ENCODE measurements at places on chromosomes 5 and 9.
A peak's percentile ranks its signal among the peaks of the same experiment; 100 is the strongest.

- DNase-seq = no peak
Observed at GRCh38 chr9:133788819-133789717, 50.9 kb upstream of the SARDH start.

DNA sequence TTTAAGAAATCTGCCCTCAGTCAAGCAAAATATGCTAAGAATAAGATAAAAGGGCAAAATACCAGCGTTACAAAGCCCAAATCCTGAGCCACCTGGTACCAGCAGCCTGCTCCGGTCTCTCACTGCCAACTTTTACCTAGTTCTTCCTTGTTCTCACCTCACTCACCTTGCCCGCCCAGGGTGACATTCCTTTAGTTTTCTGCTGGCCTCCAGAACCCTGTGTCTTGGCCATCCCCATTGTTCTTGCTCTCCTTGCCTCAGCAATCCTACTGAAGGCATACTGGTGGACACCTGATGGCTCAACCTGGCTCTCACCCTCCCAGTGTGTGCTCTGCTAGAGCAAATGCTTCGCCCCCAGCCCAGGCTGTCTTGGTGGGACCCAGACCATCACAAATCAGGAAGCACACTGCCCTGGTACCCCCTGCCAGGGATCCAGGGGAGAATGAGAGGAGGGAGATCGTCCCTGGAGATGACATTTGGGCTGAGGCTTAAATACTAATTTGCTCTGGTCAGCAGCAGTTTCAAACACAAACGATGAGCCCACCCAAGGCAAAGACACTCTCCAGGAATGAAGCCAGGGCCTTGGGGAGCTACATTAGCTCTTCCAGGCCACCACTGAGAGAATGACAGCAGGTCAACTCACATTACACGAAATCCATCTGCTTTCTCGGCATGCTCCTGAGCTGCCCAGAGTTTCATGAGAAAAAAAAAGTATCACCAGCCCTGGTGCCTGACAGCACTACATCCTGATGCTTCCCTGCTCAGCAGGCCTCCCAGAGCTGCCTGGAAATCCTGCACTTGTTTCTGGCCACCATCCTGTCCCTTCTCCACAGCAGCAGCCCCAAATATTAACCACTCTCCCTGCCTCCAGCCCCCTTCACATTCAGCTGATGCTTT lies 12.2 kb upstream of the SEPTIN8 start:
- DNase-seq = no peak

DNA sequence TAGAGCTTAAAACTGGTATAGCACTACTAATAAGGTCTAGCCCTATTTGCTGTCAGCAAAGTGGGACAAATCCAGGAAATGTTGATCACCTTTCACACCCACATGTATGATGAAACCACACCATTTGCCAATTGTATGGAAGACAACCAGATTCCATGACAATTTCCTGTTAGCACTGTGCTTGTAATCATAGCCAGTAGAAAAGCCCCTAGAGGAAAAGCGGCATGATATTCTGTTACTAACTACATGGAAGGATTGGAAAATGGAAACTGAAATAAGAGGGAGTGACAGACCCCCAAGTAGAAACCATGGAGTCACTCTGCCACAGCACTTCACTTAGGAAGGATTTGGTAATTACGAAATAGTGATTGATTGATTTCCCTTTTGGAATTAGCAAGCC lies 923 bp downstream of the SPATA6L start:
- DNase-seq = no peak

GRCh38 chr5:114296191-114296590 lies 65.7 kb upstream of the KCNN2 start:
- DNase-seq = no peak

- DNase-seq = no peak
Observed at GRCh38 chr5:51652980-51653379, 269.7 kb downstream of the ISL1 start.

GRCh38 chr9:6214434-6214833 lies 1.2 kb upstream of the IL33 start:
- no peak for DNase-seq

DNA sequence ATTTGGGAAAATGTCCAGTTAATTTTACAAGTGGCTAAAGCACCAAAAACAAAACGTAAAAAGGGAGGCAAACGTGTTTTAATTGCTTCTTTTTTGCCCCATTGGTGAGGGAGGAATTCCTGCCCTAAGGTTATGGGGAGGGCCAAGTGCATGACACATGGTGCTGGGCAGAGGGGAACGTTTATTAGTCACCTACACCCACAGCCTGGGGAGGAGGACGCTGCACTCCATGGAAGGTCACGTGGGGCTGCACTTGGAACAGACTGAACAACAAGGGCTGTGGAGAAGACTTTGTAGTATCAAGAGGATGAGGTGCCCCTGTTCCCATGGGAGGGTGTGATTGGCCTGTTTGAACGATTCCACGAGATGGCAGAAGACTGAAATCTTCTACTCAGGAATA lies 13.7 kb upstream of the ADAMTS16 start:
- DNase-seq = peak; percentile 4

Measured in fibroblast of the conjunctiva (primary cell).